NCI-H2171 (cell line): ENCODE measurements at places on chromosomes 2 and 18.

DNA sequence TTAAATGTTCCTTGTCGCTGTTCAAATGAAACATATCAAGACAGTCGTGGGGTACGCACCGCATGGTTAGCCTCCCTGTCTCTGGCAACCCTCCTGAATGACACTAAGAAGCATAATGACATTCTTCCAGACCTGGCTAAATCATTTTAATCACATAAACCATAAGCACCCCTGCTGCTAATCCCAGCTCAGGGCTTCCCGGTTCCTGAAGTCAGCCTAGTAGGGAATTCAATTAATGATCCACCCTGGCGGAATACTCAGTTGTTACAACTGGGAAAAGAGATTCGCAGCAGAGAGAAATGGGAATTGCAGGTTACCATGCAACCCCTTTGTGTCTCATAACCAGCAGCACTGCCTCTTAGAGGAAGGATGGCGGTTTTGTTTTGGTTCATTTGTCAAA is 200.8 kb upstream of the AGAP1 start:
- DNase-seq: no peak

GRCh38 chr2:5501807-5502206 is 190.4 kb upstream of the SOX11 start:
- DNase-seq: no peak

- DNase-seq: no peak
Measured at GRCh38 chr2:34001557-34001956, 402.5 kb upstream of the FAM98A start.

- no peak for DNase-seq
Measured at GRCh38 chr18:31931163-31931885, 11.6 kb downstream of the TRAPPC8 start.

DNA sequence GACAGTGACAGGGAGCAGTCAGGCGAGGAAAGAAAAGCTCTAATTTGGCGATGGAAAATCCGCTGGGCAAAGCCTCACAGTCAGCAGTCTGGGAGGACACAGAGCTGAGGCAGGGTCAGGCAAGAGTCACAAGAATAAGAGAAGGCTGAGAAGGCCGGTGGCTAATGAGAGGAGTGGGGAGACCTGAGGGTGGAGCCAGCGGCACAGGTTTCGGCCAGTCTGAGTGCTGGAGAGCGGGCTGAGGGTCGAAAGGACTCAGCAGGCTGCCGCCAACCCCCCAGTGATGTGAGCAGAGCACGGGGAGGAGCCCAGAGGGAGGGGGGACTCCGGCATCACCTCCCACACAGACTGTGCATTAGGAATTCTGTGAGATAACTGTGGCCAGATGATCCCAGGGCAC is 500.6 kb upstream of the MYT1L start:
- DNase-seq: no peak

- no peak for DNase-seq
Measured at GRCh38 chr2:164824872-164825271, 16.8 kb downstream of the COBLL1 start.

DNA sequence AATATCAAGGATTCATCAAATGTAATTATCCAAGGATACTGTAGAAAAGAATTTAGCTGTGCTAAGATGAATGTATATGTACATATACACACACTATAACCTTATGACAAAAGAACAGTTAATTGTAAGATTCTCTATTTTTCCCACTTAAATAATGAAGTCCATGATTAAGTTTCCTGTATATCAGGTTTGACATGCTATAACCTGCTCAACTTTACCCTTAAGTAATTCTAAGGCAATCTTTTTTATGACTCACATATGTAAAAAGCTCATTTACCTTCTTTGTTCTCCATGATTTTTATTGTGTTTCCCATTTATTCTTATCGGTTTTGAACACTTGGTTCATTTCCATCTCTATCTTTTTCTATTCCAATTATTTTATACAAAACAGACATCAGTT is 1213.1 kb upstream of the SLC39A10 start:
- no peak for DNase-seq

DNA sequence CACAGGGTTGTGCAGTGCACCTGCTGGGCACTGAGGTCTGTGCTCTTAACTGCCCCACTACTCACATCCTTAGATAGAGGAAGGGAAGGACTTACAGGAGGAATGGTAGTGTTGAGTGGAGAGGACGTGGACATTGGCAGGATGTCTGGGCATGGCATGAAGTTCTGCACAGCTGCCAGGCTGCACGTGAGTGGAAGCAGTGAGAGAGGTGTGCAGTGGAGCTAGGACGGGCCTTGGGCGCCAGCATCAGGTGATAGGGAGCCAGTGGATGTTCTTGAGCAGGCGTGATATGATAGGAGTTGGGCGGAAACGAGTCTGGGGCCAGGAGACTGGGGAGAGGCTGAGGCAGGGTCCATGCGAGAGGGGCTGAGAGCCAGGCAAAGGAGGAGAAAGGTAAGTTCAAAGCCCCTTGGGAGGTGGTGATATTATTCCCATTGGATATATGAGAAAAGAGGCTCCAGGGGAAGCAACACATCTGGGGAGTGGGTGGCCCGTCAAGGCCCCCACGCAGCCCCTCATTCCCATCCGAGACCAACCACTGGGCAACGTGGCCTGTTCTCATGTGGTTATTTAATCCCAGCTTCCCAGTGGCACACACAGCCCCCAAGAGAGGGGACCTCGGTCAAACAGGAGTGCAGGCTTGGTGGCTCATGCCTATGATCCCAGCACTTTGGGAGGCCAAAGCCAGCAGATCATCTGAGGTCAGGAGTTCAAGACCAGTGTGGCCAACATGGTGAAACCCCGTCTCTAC is 45.7 kb upstream of the SNED1 start:
- no peak for DNase-seq

- no peak for DNase-seq
Measured at GRCh38 chr2:148888986-148889385, 14.0 kb downstream of the KIF5C start.
